ENCODE measurements at places on chromosomes 13 and 19. TPM values are rescaled to one million over a fixed set of nuclear protein-coding genes. Genes with fewer than 3 reads are reported as not detected.

DNA sequence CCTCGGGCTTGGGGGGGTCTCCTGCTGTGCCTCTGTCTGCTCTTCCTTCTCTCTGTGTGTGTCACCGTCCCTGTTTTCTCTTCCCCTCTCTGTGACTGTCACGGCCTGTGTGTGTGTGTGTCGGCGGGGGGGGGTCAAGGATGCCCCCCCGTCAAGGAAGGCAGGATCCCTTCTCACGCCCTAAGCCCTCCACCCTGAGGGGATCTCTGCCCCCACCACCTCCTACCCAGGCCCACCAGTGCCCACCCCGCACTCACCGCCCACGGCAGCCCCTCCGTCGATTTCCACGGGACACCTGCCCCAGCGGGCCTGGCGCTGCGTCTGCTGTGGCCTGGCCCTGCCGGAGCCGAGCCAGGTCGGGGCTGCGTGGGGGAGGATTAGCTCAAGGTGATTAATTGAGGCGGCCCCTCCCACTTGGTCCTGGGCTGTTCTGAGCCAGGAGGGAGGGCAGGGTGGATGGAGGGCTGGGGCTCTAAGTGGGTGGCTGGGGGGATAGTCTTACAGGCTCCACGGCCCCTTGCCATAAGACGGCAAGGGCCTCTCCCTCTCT, at the start of gene RAX2:
RAX2 (minus strand) TSS at position 323 of the 550 bp plus-strand sequence. CDS start 486 bp downstream, outside the sequence.
- no peak for DNase-seq

GRCh38 chr13:97212601-97213040, 9.5 kb upstream of the MBNL2 start:
- no peak for DNase-seq

Gene GDF15
- total RNA-seq, result 84.1 TPM

DNA sequence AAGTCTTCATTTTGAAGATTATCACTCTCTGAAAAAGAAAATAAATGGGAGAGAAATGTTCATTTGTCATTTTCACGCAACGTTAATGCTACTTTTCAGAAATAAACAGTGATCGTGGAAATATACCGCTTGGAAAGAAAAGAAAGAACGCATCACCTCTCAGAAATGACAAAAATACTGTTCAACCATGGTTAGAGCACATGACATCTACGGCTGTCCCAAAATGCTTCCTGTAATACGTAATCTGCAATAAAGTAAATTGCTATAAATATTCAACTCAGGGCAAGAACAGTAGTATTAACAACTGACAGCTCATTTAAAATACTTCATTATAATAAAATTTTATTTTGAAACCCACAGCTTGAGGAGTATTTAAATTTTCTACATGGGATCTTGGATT, 15.2 kb downstream of the LATS2 start:
- DNase-seq, result no peak

Gene RGCC
- total RNA-seq, result 11.9 TPM

Gene HSD17B14
- 24.4 TPM for total RNA-seq

Gene PBX4
- 12.7 TPM for total RNA-seq

DNA sequence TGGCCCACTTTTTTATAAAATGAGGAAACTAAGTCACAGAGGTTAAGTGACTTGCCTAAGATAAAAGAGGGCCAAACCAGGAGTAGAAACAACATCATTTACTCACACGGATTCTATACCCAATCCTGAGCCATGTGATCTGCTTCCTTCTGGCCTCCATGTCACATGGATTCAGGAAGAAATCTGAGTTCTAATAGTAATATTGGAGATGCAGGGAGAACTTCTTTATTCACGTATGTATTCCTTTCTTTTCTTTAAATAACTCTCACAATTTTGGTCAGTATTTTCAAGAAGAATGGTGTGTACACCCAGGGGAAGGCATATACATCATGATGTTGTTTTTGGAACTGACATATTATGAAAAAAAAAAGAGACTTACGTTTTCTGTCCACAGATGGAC, 1.8 kb downstream of the POSTN start:
- DNase-seq, result no peak

- no peak for DNase-seq
Measured at GRCh38 chr19:52599241-52599640, 29.2 kb downstream of the ZNF701 start.

Gene PNMA8C
- total RNA-seq, result 0.23 TPM

- DNase-seq, result no peak
Measured at GRCh38 chr13:71695662-71696061, 171.3 kb downstream of the DACH1 start.

GRCh38 chr13:106381091-106381490, 154.4 kb downstream of the EFNB2 start:
- no peak for DNase-seq

Gene CYP2B6
- not detected for total RNA-seq

Gene SCN1B
- 9.8 TPM for total RNA-seq

- DNase-seq, result no peak
Measured at GRCh38 chr13:110825516-110825915, 89.4 kb downstream of the ANKRD10 start.

Gene OR1I1
- total RNA-seq, result not detected

- no peak for DNase-seq
Measured at GRCh38 chr19:17248011-17248776, 2.5 kb upstream of the NR2F6 start.

Gene ZNF571
- 7.1 TPM for total RNA-seq

- no peak for DNase-seq
Measured at GRCh38 chr13:85166891-85167290, 632.3 kb downstream of the SLITRK6 start.

Gene CASP14
- total RNA-seq, result 0.34 TPM

Gene ZSWIM9
- total RNA-seq, result 5.2 TPM

DNA sequence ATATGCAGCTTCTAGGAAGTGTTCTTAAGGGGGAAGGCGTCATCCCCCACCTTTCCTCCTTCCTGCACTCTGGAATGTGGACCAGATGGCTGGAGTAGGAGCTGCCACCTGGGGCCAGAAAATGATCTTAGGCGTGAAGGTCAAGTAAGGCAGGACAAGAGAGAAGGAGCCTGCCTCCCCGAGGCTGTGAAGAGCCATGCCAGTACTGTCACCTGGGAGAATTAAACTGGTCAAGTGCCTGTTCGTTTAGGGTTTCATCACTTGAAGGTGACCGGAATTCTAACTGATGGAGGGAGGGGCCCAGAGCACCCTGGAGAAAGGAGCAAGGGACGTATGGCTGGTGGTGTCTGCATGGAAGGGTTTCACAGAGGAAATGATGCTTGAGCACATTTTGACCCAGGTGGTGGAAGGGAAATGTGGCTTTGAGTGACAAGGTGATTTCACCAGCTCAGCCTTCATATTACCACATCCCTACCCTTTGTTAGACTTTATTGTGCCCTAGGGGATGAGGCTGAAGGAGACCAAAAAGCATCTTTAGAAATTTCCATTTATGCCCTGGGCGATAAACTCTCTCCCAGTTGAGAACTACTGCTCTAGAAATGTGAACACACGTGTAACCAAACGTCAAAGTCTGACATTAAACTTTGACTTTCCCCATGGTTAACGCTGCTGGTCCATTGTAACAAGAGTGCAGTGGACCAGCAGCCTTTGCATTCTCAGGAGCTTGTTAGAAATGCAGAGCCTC, 37.5 kb downstream of the PPP2R1A start:
- no peak for DNase-seq

Gene FAM216B
- not detected for total RNA-seq

Gene SLAIN1
- 9.5 TPM for total RNA-seq

DNA sequence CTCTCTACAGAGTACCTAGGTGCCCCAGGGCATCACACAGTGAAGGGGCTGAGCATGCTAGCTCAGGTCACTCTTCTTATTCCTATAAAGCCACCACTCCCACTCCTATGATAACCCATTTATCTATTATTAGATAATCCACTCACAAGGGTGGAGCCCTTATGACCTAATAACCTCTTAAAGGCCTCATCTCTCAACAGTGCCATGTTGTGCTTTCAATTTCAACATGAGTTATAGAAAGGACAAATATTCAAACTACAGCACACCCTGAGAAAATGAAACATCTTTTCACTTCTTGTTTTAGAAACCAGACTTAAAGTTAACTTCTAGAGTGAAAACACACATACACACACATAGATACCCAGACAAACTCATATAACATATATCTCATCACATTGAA, 1494.9 kb upstream of the MIR17HG start:
- DNase-seq, result no peak

DNA sequence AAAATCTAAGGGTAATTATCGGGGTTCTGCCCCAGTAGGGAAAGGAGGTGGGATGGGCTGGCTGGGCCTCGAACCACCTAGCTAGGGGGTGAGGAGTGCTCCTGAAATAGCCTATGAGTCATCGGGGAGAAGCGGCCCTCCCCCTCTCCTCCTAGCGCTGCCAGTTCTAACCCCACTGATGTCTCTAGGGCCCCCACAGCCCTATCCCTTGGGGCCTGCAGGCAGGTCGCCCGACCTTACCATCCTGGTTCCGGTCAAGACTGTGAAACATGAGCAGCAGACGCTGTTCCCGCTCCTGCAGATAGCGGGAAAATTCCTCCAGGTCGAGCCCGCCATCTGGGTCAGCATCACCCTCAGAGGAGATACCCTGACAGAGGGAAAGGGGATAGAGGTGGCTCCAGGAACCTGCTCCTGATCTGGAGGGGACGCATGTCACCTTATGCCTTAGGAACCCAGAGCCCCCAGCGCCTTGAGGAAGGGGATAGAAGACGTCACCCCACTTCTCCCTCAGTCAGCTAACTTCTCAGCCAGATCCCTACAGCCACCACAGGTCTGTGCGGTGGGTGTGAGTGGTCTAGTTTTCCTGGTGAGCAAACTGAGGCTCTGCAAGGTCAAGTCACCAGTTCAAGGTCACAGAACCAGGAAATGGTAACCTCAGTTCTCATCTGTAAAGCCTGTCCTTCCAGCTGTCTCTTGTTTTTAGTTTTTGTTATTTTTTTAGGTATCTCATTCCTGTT, 1.5 kb downstream of the SLC25A23 start:
- no peak for DNase-seq

DNA sequence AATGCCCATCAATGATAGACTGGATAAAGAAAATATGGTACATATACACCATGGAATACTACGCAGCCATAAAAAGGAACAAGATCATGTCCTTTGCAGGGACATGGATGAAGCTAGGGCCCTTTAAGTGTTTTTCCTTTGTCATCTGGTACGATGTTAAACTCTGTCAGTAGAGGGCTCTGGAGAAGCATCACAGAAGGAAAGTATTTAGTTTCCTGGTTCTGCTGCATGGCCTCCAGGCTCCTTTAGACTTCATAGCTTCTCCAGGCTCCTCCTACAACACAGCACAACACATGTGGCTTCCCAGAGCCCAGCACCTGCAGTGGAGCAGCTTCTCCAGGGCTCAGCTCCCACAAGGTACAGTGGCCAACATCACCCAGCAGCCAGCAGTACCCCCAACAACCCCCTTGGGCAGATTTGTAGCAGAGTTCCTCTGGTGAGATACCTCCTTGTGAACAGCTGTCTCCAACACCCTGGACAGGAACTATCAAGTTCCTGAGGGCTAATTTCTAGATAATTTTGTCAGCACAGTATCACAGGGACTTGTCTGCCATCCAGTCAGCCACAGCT, 63.4 kb downstream of the KCTD12 start:
- no peak for DNase-seq

GRCh38 chr13:20798027-20798426, 24.3 kb upstream of the EEF1AKMT1 start:
- no peak for DNase-seq

GRCh38 chr19:28940751-28941500, 272.0 kb downstream of the UQCRFS1 start:
- no peak for DNase-seq

Gene TMEM205
- 185 TPM for total RNA-seq

DNA sequence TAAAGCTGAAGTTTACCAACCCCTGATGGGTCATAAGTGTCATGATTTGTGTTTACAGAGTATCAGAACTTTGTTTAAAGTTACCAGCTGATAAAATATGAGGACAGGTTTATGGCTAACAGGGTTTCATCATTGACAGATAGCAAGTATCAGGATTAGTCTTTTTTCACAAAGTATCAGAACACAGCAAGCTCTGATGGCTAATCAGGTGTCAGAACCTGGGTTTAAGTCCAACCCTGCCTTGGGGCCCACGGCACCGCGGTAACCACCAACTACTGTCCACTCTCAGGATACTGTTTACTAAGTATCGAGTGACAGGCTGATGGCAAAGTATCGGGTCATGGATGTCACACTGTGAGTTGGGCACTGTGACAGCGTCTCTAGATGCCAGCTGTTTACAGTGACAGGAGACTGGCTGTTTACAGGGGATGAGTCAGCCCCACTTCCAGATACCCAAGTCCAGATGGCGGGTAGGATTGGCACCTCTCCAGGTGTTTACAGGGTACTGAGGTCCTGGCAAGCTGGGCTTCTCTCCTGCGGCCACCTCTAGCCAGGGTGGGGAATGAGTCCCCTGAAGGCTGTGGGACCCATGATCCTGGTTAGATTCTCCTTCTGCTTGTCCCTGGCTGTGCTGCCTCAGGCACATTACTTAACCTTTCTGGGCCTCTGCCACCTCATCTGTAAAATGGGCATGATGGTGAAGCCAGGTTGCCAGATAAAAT, 21.8 kb downstream of the ARRDC2 start:
- no peak for DNase-seq

- DNase-seq, result no peak
Measured at GRCh38 chr13:39249982-39250381, 211.7 kb downstream of the NHLRC3 start.

Gene KCTD4
- total RNA-seq, result not detected

Measured in ureter (tissue), 1 donor.